Cortex of kidney (tissue), 1 donor: ENCODE measurements at places on chromosomes 7 and 10.

GRCh38 chr7:29139191-29139590 lies 7.1 kb downstream of the CPVL start:
- no peak for DNase-seq

DNA sequence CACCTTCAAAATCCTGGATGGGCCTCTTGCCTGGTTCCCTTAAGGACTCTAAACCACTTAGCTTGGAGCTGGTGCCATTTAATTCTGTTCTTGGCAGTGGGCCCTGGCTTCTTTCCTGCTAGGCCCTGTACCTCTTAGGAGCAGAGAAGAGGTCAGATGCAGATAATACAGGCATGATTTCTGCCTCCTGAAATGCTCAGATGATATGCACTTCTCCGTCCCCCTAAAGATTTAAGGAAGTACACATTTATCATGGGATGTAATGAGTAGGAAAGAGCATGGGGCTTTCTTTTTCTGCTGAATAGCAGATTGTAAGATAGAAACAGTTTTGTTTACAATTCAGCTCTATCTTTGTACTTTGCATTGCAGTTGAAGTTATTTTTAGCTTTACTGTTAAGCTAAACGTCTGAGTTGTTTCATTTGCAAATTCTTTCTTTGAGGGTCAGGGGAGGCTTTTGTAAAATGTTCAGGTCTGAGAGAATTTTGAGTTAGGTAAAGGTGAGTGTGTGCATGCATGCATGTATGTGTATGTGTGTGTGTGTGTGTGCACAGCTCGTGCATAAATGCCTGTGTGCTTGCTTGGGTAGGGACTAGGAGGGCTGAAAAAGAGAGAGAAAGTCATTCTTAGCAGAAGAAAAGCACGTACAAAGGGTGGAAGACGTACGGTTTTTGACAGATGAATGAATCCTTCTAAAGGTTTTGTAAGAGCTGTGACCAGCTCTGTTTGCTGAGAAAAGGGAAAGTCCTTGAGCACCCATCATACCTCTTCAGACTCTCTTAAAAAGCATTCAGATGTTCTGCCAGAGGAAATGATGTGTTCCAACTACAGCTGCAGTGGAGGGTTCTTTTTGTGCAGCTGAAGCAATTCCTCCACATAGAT lies 364.2 kb downstream of the AUTS2 start:
- no peak for DNase-seq

DNA sequence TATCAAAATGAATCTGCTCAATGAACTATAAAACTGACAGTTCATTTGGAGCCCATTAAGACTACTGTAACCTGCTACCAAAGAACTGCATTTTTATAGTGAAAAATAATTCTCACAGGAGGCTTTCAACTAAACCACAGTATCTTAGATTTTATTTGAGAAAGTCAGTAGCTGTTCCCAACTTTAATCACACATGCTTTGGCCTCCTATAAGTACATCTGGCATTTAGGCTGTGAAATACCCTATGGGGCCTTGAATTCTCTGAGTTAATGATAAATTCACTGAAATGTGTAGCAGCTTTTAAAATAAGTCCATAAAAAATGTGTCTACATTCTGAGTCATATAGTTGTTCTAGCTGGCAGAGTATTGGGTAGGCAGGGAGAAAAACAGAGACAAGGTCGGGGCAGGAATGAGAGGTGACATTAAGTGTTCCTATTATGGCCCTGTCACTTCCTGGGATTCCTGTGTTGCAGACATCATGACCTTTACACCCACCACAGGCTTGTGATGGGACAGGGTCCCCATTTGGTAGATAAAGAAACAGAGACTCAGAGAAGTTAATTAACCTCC lies 588.8 kb downstream of the REEP3 start:
- no peak for DNase-seq

DNA sequence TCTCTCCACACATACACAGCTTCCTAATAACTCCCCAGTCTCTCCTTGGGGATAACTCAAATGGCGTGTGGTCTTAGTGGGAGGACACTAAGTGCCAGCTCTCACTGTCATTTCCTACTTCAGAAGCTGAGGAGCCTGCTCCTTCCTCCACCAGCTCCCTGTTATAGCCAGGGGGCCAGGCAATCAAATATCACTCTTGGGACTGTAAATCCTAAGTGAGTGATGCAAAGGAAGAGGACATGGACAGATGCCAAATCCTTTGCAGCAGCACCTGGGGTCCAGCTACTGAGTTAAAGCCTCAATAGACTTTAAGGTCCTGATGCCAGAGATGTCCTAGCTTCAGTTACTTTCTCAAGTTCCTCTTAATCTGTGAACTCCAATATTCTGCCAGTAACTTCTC lies 34.1 kb downstream of the SEM1 start:
- no peak for DNase-seq

DNA sequence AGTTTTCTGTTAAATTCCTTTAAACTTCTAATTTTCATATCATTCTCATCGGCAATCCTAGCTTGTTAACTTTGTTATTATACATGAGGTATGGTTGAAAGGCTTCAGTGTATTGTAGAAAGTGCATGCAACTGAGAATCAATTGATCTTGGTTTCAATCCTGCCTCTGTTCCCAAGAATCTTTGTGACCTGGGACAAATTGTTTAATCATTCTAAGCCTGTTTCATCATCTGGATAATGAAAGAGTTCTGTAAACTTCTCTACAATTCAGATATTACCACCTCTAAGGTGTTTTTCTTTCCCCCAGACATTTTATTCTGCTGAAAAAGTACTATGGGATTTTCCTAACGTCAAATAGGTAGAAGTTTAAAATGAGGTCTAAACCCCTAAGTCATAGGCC lies 179.0 kb downstream of the RNLS start:
- DNase-seq = no peak

GRCh38 chr10:64636461-64636860 lies 1115.3 kb downstream of the REEP3 start:
- DNase-seq = no peak

- no peak for DNase-seq
Observed at GRCh38 chr10:80427541-80427940, 19.2 kb downstream of the PRXL2A start.

DNA sequence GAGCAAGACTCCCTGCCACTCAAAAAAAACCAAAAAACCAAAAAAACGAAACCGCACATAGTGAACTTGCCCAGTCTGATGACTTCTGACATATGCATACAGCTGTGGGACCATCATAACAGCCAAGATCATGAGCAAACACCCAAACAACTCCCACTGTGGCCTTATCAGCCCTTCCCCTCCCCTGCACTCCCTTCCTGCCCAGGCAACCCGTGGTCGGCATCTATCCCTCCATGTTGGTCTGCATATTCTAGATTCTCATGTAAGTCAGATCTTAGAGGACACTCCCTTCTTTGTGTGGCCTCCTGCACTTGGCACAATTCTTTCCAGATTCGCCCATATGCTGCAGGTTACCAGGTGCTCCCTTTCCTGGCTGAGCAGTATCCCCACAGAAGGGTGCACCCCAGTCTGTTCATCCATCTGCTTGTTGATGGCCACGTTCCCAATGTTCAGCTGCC lies 72.8 kb downstream of the GNA12 start:
- DNase-seq = no peak

- DNase-seq = no peak
Observed at GRCh38 chr10:69051710-69052487, 36.0 kb upstream of the SRGN start.

- no peak for DNase-seq
Observed at GRCh38 chr7:100221767-100222444, 2.2 kb downstream of the PVRIG start.

- no peak for DNase-seq
Observed at GRCh38 chr10:61284222-61284890, 168.8 kb downstream of the TMEM26 start.

- DNase-seq = no peak
Observed at GRCh38 chr10:11018432-11018841, 765 bp downstream of the CELF2 start.
